Foreskin fibroblast (primary cell): ENCODE measurements at places on chromosomes 5 and 9.

DNA sequence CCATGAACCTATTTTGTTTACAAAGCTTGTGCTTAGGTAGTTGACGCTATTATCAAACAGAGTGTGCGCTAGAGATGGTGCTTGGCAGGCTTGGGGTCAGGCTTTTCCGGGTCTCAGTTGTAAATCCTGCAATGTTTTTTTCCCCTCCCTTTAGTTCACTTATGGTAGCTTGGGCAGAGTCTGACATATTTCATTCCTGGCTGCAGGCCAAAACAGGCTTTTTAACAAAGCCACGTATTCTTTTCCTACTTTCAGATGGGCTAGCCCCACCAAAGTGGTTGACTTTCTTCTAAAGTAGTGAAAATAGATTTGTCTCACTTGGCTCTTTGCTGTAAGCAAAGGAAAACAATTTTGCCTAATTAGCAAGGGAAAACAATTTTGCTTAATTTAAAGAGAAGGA is 58.0 kb upstream of the FBN2 start:
- DNase-seq: peak; percentile 14

- no peak for DNase-seq
Measured at GRCh38 chr9:136268318-136268717, 22.7 kb upstream of the QSOX2 start.

- no peak for DNase-seq
Measured at GRCh38 chr9:134210908-134211810, 46.8 kb upstream of the RNU6ATAC start.

GRCh38 chr5:148912714-148913398 is 86.4 kb downstream of the ADRB2 start:
- DNase-seq: peak; percentile 99

GRCh38 chr9:125143377-125144090 is at the start of gene SCAI:
Gene SCAI, minus strand, starts transcription at chr9:125143528. Its CDS starts 91 bp downstream, at chr9:125143437.
- peak; percentile 98 for DNase-seq

GRCh38 chr5:33330426-33330825 is 110.3 kb upstream of the TARS1 start:
- DNase-seq: no peak

DNA sequence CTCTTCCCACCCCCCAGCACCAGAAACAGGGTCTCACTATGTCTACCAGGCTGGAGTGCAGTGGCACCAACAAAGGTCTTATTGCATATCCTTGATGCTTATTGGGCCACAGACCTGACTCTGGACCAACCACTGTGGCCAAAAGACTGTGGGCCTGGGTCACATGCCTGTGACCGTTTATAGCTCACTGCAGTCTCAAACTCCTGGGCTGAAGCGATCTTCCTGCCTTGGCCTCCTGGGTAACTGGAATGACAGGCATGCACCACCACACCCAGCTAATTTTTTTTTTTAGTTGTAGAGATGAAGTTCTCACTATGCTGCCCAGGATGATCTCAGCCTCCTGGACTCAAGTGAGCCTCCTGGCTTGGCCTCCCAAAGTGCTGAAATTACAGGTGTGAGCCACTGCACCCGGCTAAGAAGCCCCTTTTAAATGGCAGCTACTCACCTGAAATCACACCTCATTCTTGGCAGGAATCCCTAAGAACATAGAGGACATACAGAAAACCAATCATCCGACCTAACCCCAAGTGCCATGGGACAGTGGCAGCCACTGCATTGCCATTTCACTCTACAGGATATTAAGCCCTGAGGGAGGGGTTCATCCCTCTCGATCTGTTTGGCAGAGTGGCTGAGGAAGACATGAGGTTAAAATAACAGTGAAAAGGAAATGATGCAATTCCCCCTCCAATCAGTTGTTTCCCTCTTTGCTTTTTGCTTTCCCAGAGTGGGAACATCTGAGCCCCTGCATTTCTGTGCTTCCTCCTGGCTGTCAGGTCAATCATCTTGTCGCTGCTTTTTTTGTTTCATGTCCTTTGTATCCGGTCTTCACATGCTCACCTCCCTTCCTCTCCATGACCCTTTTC is 74.6 kb downstream of the LRRC70 start:
- DNase-seq: no peak

DNA sequence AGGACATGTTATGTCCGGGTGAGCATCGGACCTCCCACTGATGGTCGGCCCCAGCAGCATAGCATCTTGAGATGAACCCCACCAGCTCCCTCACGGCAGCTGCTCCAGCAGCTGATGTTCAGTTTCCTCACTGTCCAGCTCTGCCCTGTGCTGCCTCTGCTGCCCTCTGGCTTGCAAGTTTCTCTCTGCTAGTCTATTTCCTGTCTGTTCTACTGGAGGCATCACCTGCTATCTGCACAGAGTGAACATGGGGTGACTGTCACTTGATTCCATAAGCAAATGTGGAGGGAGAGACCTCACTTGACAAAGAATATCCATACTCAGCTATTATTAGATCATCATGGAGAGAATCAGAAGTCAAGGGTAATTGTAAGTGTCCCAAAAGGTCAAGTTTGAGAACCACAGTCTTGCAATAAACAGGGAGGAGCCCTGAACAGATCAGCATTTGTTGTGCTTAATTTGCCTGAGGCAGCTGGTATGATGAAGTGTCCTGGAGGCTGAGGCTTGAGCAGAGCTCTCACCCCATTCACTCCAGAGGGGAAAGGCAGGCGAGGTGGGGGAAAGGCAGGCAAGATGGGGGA is 702.8 kb downstream of the SEMA5A start:
- DNase-seq: peak; percentile 82

DNA sequence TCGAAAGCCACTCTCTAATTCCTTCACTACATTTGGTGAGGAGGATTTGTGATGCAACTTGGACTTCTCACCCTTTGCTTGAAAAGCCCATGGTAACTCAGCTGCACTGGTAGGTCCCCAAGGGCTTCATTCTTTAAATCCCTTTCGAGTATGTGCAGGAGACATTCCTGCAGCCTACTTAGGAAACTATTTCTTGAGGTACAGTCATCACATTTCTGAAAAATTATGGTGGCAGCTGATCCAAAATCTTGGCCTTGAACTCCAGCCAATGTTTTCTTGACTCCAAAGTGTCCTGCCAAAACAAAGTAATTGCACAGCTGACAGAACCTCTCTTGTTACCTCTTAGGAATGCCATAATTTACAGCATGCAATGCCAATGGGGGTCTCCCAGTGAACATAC is 99.7 kb downstream of the NPR3 start:
- peak; percentile 78 for DNase-seq

DNA sequence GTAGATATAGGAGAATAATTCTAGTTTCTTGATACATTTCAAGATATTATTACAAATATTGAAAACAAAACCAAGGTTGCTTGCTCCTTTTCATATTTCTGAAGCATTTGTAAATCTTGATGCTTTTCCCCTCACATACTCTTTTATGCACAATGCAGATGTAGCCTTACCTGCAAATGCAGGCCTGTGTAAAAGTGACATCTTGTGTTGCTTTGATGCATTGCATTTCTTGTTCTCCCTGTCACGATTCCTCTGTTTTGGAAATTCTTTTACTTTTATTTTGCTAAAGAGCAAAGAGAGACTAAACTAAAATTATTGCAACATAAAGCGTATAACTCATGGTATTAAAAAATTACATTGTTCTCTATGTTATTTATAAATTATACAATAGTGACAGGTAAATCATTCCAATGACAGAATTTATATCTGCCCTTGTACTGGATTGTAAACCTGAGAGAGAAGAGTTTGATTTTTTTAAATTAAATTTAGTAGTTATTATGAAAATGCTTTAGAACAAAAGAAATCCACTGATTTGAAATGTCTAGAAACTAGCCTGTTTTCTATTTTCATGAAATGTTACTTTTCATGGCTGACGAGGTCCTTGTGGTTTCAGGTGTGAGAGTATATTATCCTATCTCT is 970.0 kb downstream of the MAT2B start:
- no peak for DNase-seq

DNA sequence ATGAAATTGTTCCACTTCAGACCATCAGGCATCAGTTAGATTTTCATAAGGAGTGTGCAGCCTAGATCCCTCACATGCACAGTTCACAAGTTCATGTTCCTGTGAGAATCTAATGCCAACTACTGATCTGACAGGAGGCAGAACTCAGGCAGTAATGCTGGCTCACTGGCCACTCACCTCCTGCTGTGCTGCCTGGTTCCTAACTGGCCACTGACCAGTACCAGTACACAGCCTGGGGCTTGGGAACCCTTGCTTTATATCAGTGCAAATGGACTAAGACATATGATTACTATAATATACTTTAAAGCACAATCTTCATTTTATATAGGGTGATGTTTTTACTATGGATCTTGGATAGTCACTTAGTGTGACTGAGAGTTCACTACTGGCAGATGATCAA is 259.2 kb downstream of the SLCO4C1 start:
- no peak for DNase-seq

DNA sequence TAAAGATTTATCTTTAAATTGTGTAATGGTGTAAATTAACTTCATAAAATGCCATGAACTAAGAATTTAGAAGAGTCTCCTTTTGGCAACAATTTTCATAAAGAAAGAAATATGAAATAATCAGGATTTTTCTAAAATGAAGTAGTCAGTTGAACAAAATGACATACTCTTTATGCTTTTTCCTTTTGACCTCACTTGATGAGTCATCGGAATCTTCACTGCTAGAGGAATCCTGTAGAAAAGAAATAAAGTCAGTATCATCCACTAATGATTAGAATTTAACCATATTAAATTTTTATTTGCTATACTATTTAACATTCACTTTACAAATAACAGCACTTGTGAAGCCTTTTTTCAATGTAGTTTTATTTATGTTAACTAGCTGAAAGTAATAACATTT is 26.1 kb downstream of the CHD1 start:
- DNase-seq: peak; percentile 54

GRCh38 chr5:82812575-82812974 is 264.6 kb downstream of the TMEM167A start:
- DNase-seq: peak; percentile 19

DNA sequence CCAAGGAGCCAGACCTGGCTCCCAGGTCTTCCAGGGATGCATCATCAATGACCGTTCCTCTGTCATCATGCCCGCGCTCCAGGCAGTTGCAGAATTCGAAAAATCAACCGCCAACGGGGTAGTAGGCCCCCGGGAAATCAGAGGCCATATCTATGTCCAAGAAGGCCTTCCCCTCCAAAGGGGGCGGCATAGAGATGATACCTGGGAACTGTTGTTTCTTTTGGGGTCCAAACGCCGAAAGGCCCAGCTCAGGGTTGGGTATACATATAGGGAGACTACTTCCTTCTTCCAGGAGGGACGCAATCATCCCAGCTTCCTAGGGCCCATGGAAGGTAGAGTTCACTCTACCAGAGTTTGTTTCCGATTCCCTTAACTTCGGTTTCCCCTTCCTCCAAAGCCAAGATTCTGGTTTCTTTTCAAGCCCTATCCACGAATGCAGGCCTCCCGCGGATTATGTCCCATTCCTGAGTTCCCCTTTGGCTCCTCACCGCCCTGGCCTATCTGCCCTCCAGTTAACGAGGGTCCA is 754 bp downstream of the DCAF12 start:
- DNase-seq: peak; percentile 15

DNA sequence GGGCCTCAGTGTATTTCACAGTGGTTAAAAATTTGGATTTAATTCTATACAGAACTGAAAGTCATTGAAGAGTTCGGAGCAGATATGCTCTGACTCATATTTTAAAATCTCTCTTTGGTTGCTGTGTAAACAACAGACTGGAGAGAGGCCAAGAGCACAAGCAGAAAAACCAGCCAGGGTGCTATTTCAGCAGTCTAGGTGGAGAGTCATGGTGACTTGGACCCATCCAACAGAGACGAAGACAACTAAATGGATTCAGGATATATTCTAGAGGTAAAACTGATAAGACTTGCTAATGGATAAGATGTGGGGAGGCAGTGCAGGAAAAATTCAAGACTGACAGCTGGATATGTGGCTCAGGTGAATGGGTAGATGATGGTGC is 168.9 kb downstream of the MAPKAP1 start:
- peak; percentile 92 for DNase-seq

GRCh38 chr9:110049699-110050450 is 158.1 kb downstream of the C9orf152 start:
- DNase-seq: no peak

DNA sequence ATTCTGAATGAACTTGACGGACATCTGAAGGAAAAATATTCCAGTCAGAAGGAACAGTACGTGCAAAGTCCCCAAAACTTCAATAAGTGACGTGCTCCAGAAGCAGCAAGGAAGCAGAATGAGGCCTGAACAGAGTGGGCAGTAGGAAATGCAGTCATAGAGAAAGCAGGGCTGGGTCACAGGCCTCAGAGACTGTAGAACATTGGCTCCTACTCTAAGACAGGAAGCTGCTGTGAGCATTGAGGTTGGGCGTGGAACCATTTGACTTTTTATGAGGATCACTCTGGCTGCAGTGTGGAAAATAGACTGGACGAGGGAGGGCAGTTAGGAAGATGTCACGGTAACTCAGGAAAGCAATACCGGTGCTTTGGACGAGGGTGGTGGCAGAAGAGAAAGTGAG is 64.0 kb downstream of the DOCK8 start:
- no peak for DNase-seq

DNA sequence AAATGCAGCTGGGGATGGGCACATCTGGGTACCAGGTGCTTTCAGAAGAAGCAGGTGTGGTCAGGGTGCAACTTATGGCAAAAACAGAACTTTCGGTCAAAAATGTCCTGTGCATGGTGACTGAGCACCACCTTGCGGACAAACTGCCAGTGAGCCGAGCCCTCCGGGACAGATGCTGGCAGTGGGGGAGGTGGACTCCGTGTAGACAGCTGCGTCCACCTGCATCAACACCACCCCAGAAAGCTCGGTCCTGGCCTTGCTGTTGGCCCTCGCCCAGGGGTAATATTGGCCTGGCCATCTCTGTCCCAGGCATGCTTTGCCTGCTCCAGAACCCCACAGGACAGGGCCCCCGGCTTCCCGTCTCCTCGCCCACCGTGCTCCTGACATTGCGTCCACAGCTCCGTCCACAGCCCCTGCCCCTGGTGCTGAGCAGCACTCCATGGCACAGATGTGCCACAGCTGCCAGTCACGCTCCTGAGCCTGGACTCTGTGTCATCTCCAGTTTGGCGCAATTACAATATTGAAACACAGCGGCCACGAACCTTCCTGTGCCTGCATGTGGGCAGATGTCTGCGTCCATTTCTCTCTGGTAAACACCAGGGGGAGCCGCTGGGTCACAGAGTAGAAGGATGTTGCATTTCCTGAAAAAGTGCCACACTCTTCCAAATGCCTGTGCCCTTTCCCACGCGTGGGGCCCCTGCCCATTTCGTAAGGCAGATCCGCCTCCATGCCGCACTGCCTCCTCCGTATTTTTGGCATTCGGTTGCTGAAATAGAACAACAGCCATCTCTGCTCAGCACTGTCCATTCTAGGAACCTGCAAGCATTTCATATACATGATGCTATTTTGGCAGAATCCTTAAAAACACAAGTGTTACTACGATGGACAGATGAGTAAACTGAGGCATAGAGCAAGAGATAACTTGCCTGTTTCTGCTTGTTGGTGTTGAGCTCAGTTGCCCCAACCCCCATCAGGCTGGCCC is 33.4 kb upstream of the SLC6A19 start:
- peak; percentile 90 for DNase-seq
